EL (cell line): ENCODE measurements at places on chromosomes 7 and 10.
A peak's percentile ranks its signal among the peaks of the same experiment; 100 is the strongest.

DNA sequence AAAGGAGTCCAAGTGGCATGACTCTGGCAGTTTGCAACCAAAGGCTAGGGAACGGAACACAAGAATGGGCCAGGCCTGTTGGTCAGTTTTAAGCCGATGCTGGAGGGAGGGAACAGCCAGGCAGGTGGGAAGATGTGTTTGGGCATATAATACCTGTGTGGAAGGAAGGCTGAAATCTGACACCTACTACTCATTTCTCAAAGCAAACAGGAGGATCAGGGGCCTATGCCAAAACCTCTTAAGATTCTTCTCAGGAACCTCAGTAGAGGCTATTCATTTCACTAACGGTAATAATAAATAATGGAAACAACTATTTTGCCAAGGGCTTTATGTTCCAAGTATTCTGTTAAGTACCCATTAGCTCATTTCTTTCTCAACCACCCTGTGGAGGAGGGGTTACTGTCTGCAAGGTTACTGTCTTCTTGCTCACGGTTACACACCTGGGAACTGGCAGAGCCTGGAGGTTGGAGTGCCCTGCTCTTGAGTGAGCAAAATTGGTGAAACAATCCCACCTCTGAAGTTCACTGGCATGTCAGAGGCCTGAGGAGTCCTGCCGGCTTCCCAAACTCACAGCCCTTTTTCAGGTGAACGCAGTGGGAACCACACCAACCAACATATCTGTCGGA is 35.5 kb downstream of the GOT1 start:
- DNase-seq: no peak

DNA sequence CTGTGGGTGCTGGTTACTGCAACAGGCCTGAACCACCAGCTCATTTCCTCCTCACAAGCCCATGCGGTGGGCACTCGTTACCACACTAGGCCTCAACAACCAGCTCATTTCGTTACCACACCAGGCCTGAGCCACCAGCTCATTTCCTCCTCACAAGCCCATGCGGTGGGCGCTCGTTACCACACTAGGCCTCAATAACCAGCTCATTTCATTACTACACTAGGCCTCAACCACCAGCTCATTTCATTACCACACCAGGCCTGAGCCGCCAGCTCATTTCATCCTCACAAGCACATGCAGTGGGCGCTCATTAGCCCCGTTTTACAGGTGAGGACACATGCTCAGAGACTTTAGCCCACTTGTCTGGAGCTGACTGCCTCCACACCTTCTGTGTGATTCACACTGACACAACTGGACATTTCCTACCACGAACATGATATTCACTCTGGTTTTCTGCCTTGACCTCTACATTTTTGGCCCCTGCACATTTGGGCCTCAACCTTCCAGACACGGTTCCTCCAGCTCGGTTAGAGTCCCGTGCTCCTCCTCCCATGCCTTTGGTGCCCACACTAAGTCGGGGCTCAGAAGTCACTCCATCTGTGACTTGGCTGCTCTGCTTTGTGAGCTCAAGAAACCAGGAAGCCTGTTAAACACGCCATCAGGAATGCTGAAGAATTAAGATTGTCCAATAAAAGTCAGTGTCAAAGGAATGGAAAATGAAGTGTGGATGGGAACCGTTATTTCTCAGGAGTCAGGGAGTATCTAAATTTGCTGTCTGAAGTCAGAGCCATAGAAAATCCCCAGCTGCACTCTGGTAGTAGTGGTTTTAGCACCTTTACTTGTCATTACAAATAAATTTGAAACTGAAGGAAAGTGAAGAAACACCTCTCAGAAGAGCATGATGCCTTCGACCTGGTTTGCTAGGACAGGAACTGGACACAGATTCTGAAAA is 55.8 kb upstream of the LANCL2 start:
- DNase-seq: no peak

DNA sequence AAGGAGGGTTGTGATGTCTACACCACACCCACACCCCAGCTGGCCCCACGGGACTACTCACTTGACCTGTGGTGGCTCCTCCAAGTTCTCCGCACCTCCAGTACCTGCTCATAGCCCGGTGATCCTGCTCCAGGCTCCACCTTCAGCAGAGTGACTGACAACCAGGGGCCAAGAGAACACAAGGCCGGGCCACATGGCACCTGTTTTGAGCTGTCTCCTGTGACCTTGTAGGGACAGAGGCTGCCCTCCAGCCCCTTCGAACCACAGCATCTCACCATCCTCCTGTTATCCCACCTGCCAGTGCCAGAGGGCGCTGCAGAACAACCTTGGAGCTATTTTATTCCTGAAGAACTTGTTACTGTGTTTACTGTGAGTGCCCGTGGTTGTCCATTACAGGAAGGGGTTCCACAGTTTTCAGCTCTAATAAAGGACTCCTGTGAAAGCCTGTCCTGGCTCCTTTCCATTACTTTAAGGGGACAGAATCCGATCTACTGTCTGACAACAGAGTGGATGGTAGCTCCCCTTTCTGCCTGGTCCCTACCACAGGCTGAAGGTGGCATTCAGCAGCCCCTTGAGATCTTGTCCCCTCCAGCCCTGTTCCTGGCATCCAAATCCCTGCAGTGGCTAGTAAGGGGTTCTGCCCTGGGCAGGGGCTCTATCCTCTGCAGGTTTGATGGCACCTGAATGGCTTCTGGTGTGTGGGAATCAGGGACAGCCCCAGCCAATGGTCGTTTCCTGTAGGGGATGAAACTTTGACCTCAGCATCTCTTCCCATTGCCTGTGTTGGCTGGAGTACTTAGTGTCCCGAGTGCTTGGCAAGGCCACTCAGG is 50.8 kb downstream of the C10orf120 start:
- peak; percentile 47 for DNase-seq

DNA sequence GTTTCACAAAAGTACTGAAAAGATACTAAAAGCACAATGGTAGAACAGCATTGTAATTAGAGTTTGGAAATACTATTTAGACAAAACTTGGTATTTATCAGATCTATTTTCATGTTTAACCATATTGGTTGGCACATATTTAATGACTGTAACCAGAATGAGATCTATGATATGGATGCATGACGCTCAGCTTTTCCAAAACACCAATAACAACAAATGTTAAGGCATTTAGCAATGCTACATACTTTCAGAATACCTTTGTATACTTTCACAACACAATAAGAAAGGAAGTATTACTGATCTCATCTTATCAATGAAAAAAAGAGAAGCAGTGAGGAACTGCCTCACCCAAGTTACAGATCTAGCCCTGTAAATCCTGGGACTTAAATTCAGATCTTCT is 74.8 kb downstream of the THSD7A start:
- DNase-seq: no peak

DNA sequence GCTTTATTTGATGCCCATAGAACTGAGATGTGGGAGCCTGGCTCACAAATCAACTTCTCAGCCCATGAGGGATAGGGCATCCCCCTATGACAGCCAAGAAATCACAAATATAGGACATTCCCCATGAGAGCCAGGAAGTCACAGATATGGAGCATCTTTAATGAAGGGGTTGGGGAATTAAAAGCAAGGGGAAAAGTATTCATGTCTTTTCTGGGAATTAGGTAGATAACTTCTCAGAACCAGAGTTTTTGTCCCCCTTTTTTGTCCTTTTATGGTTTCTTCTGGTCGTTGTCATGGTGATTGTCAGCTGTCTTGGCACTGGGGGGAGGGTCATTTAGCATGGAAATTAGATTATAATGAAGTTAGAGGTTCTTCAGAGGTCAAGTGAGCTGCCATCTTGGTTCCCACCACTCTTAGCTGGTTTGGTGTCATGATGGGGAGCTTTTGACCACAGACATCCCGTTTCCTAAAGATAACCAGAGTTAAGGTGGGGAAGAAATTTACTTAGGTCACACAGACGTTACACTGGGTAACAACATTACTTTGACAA is 56.9 kb downstream of the NOD1 start:
- DNase-seq: no peak

DNA sequence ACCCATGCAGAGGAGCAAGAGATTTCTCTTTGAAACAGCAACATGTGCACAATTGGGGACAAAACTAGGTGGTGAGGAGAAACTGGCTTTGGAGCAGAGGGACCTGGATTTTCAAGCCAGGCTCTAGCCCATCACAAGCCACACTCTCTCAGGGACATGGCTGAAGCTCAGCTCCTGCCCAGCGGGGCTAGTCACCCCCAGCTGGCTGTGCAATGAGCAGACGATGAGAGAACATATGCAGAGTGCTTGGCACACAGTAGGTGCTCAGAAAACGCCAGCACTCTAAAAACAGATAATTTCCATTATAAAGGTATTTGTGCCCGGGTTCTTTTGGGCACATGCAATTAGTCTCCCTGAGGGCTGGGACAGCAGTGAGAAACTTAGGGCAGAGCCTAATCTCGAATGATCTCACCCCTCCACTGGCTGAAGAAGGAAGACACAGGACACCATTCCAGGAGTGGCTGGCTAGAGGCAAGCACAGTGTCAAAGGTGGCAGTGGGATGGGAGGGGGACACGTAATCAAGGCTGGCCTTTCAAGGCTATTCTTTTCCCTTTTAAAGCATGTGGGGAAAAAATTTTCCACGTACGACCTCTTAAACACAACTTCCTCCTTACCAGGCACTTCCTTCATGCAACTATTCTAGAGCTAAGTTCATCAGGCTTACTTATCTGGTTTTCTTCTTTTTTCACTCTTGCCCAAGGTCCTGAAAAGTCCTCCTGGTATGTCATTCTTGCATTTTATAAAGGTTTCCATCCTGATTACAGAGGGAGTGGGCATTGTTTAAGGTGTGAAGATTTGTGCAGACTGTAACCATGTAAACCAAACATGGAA is 15.1 kb downstream of the FAM53B start:
- no peak for DNase-seq

- DNase-seq: peak; percentile 77
Measured at GRCh38 chr10:69800109-69800508, 1.6 kb upstream of the COL13A1 start.

- no peak for DNase-seq
Measured at GRCh38 chr7:137120690-137121089, 222.8 kb downstream of the PTN start.

- DNase-seq: peak; percentile 79
Measured at GRCh38 chr7:22485189-22485588, 14.8 kb downstream of the STEAP1B start.

GRCh38 chr7:38229386-38229785 is 44.0 kb downstream of the TARP start:
- peak; percentile 36 for DNase-seq

GRCh38 chr10:35650894-35651293 is 8.8 kb upstream of the FZD8 start:
- DNase-seq: no peak

DNA sequence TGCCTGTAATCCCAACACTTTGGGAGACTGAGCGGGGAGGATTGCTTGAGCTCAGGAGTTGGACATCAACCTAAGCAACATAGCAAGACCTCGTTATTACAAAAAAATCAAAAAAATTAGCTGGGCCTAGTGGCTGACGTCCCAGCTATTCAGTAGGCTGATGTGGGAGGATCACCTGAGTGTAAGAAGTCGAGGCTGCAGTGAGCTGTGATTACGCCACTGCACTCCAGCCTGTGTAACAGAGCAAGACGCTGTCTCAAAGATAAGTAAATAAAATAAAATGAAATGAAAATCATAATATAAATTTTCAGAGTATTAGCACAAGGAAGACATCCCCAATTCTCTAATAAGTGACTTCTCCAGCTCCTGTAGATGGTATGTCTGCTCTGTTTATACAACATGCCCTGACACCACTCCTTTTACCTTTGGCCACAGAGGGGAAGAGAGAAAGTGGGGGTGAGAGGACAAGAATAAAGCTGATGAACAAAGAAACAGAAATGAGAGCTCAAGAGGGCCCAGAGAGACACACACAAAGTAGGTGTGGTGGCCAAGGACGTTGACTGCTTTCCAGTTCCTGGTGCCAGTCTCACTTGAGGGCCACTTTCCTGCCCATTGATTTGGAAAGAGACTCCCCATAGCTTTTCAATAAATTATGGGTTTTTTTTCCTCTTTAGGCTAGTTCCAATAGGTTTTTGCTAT is 62.9 kb downstream of the PTTG1IP2 start:
- no peak for DNase-seq

DNA sequence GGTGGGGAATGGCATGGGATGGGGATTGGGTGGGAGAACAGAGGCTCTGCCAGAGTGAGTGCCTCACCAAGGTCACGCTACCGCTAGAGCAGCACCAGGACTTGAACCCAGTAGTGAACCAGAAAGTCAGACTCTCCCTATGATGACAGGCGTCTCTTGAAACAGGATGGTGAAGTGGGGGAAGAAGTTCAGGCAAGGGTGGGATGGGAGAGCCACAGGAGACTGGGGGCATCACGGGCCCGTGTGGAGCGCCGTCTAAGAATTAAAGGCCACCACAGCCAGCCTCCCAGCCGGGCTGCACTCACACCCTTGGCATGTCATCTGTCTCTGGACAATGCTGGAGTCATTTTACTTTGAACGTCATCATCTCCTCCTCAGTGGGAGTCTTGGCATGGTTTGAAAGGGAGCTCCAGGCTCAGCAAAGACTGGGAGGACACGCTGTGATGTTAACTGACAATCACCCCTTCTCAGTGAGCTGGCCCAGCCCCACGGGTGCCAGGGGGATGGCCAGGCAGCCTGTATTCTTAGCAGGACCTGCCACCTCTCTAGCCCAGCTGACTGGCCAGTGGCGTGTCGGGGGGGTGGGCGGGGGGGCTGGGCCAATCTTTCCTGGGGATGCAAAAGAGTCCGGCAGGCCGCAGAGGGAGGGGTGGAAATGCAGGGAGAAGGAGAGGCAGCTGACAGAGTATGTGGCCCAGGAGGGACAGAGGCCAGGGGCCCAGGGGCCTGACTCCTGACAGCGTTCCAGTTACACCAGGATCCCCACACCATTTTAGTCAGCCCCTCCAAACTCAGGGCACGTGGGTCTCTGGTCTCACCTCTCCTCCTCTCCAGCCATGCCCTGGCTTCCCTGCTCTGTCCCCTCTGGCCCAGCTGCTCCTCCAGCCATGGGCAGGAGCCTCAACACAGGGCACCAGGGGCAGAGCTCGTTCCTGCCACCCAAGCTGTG is 96.2 kb downstream of the VOPP1 start:
- peak; percentile 67 for DNase-seq

DNA sequence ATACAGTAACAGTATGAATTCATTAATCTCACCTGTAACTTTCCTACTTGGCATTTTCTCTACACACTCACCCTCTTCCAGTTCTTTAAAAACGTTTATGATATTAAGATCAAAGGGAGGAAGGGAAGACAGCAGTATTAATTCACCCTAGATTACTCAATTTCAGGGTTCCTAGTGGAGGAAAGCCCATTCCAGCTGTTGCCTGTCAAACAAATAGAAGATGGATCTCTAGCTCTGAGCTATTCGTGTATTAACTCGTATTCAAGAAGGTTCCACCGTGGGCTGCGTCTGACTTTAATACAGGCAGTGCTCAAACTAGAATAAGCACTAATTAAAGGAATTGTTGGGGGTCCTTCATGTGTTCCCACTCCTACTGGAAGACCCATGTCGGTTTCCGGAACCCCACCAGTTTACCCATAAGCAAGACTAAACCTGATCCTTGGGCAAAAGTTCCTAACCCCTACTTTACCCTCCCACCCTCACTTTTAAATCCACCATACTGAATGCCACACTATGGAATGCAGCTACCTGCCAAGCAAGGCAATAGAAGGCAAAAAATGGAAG is 2.1 kb downstream of the NANOS1 start:
- no peak for DNase-seq

GRCh38 chr10:36872702-36873393 is 252.6 kb upstream of the ANKRD30A start:
- DNase-seq: no peak
